ENCODE measurements at places on chromosomes 6 and 20.

DNA sequence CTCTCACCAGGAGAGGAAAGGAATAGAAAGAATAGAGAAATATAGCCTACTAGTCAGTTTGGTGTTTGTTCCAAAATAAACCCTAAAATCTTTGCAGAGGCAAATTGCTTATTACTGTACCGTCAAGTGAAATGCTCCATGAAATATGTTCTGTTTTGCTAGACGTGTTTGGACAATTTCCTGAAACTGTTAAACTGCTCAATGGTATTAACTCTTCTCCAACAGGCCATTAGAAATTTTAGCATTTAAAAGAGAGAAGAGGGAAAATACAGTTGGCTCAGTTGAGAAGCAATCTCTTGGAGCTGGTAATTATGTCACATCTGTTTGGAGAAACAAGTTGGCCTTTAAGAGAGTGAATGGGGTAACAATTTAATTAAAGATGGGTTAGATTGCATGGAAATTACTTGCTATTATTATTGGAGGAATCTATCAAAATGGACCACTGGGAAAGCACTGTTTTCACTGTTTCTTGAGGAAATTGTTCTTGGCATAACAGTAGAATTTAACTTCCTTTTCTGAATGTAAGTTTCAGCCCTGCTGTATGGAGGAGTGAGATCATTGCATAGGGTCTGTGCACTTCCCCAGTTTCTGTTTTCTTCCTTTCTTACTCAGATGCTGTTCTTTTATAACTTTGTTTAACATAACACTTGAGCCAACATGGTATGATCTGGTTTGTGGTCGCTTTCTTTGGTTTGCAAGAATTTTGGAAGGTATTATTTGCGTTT lies 373.6 kb downstream of the PLCB1 start:
- DNase-seq = no peak

- no peak for DNase-seq
Measured at GRCh38 chr6:70657706-70658105, 10.0 kb upstream of the SMAP1 start.

DNA sequence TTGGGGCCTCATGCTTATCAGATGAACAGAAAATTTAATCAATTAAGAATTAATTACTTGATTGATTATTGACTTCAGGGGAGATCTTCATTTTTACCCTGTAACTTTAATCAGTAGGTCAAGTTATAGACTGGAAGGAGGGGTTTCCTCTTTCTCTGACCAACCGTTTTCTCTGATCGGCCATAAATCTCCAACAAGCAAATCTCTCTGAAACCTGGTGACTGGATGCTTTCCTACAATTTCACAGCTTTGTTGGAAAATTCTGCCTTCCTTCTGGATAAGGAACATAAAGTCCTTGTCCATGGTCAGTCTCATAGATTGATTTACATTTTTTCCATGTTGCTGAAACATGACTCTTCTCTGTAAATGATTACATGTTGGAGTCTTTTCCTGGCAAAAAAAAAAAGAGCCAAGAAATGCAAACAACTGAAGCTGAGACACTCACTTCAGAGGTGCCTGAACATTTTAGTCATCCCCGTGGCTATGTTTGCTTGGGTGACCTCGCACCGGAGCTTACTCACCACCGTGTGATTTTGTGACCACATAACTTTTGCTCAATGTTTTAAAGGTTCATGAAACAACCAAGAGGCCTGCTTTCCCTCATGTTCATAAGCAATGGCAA lies 31.0 kb downstream of the IRF4 start:
- no peak for DNase-seq

DNA sequence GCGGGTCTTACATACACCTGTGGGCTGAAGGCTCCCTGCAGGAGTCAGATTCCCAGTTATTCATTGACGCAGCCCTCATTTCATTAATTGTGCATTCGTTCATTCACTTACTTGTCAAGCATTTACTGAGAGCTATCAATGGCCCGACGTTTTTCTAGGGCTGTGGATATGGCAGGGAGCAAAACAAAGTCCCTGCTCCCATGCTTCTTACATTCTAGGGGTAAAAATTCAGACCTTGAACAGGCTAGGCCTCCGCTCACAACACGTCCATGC lies 369 bp upstream of the NSFL1C start:
- DNase-seq = no peak

DNA sequence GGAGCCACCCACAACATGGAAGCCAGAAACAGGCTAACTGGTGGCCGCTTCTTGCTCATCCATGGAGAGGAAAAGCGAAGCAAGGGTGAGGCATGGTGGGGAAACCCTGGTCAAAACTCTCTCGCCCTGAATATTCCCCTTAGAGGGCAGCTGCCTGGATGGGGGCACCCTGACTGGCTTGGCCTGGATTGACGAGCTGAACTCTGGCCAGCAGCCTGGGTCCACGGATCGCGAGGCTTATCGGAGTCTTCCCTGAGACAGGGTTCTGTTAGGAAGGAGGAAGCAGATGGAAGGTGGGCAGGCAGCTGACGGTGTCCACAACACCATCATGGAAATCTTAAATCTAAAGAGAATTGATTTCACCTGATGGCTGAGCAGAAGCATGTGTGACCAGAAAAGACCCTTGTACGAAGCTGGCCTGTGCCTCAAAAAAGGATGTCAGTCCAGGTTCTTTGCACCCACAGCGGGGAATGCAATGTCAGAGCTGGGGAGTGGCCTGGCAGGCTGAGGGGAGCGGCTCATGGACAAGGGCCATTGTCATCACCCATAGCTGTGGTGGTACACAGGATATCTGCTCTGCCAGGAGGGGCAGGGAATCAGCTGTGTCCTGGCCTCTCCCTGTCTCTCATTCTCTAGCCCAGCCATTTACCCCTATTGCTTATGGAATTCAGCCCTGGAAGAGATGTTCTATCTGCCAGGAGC lies 109.4 kb upstream of the SNX9 start:
- no peak for DNase-seq

DNA sequence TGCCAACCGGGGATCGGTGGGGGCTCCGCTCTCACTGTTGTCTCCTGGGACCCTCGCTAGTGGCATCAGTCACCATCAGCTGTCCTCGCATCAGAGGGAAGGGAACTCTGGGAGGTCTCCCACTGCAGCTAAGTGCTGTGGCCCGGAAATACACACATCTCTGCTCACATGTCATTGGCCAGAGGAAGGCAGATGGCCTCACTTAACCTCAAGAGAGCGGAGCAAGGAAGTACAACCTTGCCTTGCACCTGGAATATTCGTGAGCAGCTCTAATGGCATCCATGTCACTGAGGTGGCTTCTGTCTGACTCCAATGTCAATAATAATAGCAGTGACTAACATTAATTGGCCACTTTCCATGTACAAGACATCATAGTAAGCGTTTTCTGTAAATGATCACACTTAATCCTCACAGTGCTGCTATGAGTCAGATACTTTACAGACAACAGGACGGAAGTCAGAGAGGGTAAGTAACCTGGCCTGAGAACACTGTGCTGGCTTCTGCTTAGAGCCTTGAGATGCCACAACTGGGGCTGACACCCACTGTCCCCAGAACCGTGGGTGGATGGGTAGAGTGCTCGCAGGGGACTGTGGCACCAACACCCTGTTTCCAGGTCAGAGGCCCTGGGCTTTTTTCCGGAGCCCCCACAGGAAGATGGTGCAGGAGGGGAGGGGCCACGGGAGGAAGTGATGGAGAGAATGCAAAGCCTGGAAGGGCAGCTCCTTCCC lies 6.0 kb downstream of the LHFPL5 start:
- no peak for DNase-seq

DNA sequence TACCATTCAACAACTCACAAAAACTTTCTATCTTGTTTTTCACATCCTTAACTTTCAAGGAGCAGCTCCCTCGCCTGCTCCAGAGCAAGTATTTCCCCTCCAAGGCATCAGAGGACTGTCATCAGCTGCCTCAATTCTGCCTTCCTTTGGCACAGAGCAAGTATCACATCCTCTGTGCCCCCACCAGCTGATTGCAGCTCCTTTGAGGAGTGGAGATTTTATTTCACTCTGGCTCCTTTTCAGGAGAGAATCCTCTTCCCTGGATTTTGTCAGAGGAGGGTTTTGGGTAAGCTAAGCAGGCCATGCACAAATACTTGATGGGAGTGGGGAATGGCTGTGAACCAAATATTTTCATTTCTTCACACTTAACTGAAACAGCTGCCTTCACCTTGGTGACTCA lies 610.5 kb upstream of the FLRT3 start:
- DNase-seq = no peak

GRCh38 chr6:34964564-34964963 lies 75.5 kb downstream of the ANKS1A start:
- no peak for DNase-seq

DNA sequence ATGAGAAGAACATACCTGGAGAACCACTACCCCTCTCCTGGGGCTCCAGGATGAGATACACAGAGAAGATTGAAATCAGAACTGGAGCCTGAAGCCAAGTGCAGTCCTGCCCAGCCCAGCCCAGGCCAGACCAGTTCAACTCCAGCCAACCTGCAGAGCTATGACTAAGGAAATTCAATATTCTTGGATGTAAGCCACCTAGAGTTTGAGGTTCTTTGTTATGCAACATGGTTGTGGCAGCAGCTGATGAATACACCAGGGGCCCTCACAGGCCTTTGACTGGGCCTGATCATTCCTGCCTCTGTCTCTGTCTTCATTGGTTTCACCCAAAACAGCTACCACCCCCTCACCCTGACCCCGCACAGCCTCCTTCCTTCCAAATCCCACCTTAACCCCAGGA lies 167.8 kb downstream of the LRFN2 start:
- DNase-seq = no peak

DNA sequence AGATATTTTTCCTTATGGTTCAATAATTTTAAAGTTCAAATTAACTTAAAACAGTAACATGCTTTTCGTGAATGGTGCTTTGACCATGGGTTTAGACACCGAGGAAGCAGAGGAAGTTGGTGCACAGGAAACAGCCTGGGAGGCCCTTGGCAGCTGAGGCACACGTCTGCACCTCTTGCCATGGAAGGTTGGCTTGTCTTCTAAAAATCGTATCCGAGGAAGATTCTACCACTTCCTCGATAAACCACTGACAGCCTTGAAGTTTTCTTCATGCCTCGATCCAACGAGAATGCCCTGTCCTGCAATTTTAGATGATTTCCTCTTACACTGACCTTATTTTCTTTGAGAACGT lies 12.2 kb downstream of the DLL1 start:
- no peak for DNase-seq

DNA sequence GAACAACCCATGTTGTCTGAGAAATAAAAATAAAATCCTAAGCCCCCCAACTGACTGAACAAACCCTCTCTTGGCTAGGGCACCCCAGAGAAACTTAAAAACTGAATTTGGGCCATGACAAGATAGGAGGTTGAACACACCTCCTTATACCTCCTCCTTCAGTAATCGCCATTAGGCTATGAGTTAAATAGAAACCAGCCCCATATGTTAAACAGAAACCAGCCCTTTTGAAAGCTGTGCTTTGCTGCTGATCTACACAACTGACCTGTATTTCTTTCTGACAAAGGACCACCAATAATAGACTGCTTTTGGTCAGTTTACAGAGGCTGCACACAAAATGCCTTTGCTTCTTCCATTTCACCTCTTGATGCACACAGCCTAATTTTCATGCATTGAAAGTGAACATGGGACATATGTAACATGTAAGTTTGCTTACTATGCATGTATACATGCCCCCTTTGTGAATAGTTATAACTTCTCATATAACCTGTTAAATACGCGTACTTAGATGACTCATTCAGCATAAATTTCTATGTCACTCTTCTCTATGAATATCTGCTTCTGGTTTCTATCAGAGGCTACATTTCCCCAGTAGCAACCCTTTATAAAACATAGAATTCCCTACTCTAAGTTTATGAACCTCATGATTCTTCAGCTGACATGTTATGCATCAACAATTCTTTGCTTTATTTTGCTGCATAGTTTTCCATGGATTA lies 462.9 kb downstream of the COL12A1 start:
- DNase-seq = no peak

DNA sequence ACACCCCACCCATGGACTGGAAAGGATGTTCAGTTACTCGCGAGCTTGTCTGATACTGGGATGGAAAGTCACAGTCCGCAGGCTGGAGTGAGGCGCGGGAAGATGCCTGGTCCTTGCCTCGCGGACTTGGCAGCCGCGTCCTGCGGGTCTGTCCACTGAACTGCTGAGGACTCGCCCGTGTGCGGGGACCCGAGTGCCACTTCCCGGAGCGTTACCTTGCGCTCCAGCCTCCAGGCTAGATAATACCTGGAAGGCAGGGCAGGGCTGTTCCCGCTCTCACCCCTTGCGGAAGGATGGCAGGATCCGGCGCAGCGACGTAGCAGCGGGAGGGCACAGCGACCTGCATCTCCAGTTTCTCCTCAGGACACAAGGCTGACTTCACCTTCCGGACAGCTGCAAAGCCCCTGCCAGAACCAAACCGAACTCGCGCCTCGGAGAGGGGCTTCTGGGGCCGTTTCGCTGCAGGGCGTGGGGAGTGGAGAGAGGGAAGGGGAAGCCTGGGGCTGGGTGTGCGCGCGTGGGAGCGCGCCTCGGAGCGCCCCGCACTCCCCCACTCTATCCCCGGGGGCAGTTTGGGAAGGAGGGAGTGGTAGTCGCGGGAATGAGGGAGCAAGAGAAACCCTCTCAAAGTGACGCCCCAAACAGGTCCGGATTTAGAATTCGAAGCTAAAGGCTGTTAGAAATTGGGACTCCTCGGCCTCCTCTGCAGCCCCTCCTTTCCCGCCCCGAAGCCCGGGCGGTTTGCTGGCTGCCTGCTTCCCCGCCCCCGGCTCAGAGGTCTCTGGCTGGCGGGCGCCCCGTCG lies at the start of gene KCNQ5:
TSS of gene KCNQ5 (plus strand) at position 774 of the 803 bp plus-strand sequence.
- DNase-seq = no peak

DNA sequence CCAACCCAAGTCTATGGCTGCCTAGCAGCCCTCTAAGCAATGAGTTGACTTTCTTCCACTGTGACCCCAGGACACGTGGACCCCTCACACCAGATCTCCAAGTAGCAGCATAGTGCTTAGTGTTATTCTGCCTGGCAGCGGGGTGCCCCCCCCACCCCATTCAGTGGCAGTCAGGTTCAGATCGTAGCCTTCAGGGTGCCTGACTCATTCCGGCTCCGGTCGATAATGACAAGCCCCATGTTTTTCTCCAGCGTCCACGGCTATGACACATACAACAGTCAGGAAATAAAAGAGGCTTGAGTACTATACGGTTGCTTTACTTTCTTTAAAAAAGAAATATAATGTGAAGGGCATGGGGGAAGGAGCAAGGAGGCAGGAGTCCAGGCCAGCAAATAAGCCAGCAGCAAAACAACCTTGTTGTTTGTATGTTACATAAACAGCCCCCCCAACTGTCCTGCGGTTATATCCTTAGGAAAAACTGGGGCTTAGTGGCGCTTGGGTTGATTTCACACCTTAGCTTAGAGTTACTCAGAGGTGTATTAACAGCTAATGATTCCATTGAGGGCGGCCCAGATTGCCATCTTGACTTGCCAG lies 23.1 kb downstream of the GNAS start:
- no peak for DNase-seq
